ENCODE measurements at places on chromosomes 4 and X.

GRCh38 chrX:44174061-44174460 is 169.4 kb downstream of the EFHC2 start:
- DNase-seq = no peak

GRCh38 chr4:109701566-109702410 is 1.5 kb downstream of the CASP6 start:
- no peak for DNase-seq

DNA sequence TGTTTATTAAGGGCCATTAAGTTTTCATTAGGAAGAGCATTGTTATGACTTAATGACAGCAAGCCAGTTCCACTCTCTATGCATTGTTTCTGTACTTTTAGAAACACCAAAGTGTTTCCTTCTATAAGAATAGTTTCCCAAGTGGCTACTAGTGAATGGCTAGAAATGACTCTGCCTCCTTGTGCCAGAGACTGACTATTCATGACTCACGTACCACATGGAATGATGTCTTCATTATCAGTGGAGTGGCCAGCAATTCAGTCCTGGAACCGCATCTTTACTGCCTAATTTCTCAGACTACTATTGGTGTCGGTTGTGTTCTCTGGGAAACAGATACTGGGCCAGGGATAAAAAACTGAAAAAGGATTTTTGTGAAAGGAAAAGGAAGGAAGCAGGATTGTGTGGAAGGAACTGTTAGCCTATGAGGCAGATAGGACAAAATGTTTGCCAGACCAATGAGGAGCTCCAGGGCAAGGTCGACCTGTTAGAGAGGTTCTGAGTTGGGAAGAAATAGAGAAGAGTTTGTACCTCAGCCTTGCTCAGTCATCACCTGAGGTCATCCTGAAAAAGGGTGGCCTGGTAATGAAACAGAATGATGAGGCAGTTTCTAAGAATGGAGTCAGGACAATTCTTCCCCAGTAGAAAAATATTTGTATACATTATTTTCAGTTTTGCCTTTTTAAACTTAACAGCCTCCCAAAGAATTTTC is 218.6 kb downstream of the SPCS3 start:
- no peak for DNase-seq

DNA sequence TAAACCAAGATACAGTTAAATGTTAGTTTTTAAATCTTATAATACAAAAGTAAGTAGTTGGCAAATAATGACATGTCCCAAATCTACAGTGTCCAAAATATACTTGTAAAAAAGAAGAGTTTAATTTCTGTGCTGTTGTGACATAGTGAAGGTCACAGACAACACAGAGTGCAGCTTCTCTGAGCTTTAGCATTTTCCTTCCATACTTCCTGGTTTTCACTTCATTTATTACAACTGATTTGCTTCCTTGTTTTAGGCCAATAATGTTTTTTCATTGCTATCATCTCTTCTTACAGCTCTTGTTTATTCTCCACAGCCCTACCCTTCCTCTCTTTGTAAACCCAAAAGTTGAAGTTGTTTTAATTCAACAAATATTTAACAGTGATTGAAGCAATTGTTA is 132.4 kb upstream of the TET2 start:
- no peak for DNase-seq

DNA sequence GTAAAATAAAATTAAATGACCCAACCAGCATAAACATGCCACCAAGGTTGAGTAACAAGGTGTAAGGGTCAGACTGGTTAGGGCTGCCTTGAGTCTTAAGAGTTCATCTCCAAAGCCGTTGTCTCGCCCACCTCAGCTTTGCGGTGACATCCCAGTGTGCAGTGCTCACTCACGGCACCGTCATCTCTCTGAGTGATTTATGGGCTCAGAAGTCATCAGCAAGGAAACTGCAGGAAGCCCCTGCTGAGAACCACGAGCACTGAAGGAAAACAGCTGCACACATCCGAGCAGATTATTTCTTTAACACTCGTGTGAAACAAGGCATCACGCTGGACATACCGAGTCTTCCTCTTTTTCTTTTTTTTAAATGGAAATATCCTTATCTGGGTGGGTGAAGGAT is 411.1 kb downstream of the TRIML1 start:
- DNase-seq = no peak

DNA sequence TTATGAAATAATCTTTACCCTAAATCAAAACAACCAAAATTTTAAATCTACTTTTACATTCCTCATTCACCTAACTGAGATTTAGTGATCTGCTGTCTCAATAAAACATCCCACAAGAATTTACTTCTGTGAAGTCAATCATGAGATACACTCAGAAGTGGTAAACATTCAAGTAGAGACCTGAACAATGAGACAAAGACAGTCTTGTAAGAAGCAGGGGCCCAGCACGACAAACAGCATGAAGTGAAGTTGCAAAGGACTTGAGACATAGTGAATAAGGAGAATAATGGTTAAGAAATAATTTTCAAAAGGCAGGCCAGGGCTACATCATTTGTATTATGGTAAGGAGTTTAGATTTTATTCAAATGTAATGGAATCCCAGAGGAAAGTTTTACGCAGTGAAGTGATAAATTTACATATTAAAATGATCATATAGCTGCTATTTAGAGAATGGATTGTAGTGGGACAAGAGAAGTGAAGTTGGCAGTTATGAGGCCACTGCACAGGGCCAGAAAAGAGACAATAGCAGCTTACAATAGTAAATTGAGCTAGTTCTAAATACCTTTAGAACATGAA is 101.9 kb downstream of the MAB21L2 start:
- DNase-seq = no peak

- DNase-seq = no peak
Observed at GRCh38 chrX:69139516-69139915, 25.7 kb downstream of the PJA1 start.

DNA sequence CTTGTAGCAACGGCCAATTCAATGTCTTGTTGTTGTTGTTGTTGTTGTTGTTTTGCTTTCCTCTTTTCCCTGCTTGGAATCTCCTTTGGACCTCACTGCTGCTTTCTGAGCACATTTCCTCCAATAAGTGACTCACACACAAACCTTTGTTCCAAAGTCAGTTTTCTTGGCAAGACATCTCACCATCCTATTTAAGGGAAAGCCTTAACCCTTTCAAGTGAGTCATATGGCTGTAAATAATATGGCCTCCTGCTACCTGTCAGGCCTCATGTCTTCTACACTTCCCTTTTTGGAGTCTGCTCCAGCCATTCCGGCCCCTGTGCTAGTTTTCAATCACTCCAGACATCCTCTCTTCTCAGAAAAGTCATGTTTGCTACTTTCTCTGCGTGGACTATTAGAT is 79.5 kb upstream of the MAGEB10 start:
- DNase-seq = no peak

DNA sequence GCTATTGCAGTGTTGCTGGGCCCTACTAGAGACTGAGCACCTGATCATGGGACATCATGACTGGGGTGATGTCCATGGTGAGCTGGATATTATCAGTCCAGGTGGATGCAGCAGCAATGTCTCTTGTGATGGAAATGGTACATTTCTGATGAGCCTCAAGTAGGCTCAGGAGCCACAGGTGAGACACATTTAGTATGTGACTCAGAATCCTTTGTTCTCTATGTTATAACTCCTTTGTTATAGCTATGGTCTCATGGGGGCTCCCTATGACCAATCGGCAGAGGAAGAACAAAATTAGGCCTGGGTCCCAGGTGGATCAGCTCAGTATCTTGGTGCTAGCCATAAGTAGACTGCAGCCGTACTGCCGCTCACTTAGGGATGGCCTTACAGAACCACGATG is 107.9 kb upstream of the FAT1 start:
- DNase-seq = no peak

- no peak for DNase-seq
Observed at GRCh38 chrX:14173873-14174272, 144.2 kb upstream of the GEMIN8 start.
